NCI-H2171 (cell line): ENCODE measurements at places on chromosomes 16 and 17.

GRCh38 chr17:14303343-14304221 lies 2.7 kb downstream of the HS3ST3B1 start:
- DNase-seq = no peak

DNA sequence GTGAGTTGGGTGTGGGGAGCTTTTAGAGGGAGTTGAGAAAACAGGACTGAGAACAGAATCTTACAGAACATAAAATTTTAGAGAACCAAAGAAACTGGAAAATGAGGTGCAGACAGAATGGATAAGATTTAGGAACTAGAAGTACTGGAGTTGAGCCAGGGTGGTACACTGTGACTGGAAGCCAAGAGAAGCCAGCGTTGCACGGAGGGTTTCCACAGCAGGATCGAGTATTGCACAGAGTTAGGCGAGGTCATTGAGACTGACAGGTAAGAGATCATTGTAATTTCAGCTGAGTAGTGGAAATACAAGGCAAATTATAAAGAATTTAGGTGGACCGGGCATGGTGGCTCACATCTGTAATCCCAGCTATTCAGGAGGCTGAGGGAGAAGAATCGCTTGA lies 6.6 kb downstream of the GSDMA start:
- no peak for DNase-seq

DNA sequence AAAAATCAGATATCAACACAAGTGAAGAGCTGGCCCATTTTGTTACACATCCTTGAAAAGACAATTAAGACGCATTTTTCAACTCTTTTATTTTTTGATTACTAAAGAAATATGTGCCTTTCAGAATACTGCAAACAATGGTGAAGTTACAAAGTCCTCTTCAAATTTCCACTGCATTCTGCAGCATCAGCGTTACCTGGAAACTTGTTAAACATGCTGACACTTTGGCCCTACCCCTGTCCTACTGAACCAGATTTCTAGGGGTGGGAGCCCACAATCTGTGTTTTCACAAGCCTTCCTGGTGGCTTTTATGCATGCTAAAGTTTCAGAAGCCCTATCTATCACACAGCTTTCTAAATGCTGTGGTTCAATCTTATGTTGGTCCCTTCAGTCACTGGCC lies 4.5 kb upstream of the CCL14 start:
- no peak for DNase-seq

DNA sequence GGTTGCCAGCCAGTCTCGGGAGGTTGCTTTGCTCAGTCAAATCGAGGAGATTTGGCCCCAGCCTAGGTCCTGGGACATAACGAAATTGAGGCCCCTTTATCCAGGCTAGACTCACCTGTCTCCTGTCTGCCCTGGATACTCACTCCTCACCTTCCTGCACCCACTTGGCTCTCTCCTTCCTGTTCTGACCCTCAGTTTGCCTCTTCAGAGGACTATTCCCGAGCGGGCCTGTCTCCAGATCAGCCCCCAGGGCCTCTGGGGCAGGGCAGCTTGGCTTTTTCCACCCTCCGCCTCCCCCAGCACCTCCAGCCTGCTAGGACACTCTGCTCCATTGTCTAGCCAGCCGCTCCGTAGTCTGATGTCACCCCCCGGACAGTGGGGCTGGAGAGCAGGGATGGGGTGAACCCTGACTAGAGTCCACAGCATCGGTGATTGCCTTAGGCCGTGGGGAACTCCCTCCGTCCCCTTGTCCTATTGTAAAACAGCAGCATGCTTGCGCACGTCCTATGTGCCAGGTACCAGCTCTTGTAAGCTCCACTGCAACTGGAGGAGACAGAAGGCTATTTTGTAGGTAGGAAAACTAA lies 8.8 kb downstream of the WFIKKN2 start:
- no peak for DNase-seq

GRCh38 chr17:52148969-52149351 lies 9.6 kb downstream of the CA10 start:
- no peak for DNase-seq

DNA sequence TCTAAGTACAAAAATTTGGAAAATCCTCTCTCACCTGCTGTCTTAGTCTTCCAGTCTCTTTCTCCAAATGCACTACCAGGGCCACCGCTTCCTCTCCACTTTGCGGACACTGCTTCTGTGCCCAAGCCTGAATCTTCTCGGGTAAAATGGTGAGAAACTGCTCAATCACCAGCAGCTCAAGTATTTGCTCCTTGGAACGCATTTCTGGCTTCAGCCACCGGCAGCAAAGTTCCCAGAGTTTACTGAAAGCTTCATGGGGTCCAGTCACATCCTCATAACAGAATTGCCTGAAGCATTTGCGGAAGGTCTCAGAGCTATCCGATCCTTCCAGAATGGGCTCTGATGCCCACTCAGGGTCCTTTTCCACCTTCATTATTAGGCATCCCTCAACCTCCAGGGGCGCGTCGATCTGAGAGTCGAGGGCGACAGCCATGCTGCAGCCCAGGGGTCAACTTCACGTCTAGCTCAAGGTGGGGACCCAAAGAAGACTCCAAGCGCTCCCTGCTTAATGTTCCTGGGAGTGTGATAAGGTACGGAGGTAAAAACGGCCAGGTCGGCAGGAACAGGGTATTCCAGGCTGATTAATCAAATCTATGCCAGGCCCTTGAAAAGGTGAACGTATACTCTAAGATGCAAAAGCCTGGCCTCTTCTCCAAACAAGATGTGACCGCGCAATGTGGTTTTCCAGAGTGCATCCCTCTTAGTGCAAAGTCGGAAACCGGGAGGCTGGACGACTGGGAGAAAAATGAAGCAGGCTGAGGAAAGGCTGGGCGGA lies 763 bp downstream of the ZKSCAN2 start:
- peak; percentile 2 for DNase-seq

DNA sequence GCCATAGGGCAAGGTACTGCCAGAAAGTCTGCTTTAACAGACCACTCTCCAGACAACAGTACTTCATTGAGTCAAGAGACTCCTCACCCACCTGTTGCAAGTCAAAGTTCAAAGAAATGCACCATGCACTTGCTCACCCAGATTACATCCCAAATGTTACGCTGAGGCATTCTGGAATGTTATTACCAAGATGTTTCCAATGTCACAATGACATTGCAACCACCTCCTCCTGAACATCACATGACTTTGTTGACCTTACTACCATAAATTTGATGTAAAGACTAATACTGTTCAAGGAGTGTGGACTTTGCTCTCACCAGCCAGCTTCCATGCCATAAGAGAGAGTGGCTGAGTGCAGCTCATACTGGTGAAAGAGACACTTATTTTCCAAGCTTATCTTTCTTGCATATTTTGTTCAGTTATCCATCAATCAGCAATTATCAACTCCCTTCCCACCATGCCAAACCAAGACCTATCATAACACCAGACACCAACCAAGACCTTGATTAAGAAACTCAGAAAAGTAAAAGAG lies 58.5 kb upstream of the BCAR1 start:
- DNase-seq = no peak

DNA sequence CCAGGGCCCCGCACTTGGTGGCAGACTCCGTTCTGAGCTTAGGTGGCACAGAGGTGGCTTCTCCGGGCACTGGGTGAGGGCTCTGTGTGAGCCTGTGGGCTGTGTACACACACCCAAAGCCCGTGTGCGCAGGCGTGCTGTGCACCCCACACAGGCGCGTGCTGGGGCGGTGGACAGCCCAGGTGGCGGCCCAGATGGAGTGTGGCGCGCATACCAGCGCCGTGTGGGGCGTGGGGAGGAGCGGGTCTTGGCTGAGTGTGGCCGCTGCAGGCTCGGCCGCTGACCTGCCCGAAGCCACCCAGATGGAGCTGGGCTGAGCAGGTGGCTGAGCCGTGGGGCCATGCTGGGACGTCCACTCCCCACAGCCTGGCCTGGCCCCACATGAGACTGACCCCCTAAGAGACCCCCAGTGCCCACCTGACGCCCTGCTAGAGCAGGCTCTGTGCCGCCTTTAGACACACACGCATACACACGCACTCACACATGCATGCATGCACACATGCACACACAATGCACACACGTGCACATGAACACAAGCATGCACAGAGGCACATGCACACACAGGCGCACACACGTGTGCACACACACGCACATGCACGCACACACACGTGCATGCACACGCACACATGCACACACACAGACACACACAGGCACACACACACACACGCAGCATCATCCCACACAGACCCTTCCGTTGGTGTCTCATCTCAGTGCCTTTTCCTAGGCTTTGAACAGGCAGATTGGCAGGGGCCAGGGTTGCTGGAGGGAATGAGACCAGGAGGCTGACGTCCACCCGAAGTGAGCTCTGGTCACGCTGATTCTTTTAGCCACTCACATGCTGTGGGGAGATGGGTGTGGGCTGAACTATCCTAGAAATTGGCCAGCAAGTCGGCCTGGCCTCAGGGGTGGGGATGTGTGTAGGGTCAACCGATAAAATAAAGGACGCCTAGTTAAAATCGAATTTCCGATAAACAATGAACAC lies 2.1 kb downstream of the PRR35 start:
- DNase-seq = no peak

GRCh38 chr16:1101133-1101532 lies 5.1 kb upstream of the C1QTNF8 start:
- DNase-seq = no peak

- no peak for DNase-seq
Measured at GRCh38 chr16:69469807-69470561, 45.6 kb downstream of the CYB5B start.

GRCh38 chr17:17732892-17733670 lies 51.8 kb downstream of the RAI1 start:
- no peak for DNase-seq

DNA sequence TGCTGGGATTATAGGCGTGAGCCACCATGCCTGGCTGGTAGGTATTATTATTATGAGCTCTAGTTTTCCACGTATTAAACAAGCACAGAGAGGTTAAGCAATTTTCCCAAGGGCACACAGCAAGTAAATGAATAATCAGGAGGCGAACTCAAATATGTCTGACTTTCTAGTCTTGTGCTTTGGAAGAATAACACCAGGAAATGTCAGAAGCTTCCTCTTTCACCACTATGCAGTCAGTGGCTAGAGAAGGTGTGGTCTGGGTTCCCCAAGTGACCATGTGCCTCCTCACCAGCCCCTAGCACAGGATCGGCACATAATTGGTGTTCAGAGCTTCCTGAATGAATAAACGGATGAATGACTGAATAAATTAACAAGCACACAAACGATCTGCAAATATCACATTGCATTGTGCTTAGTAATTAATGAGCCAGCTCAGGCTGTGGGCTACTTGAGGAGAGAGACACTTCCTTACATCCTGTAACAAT lies 21.6 kb upstream of the SCNN1B start:
- no peak for DNase-seq

DNA sequence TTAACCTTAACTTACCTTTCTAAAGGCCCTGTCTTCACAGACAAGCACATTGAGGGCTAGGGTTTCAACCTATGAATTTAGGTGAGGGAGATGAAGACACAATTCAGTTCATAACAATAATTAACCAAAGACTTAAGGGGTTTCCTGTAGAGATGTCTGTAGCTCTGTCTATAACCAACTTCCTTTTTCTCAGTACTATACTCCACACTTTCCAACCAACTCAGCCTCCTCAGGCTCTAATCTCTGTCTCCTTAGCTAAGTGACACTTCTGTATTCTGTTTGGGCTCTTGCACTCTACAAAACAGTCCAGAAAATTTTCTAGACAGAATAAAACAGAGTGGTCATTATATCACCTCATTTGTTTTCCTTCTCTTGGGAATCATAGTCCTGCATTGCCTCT lies 25.8 kb downstream of the CAPNS2 start:
- DNase-seq = no peak

DNA sequence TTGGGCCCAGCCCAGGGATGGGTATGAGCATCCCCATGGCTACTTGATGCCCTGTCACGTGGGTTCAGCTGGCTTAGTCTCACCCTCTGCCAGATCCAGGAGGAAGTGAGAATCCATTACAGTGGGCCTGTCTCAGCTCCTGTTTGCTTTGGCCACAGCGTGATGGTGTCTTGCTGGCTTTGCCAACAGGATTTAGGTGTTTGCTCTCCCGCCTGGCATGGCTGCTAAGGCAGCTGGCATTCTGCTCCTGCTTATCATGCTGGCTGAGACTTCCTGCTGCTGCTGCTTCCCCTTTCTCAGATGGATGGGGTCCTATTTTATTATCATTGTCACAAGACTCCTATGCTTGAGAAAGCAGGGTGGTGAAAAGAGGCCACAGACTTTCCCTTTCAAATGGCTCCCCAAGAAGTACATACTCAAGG lies 28.3 kb upstream of the HOXB13 start:
- DNase-seq = no peak

GRCh38 chr17:62343764-62344270 lies 36.5 kb upstream of the EFCAB3 start:
- no peak for DNase-seq

GRCh38 chr17:14506364-14506763 lies 205.5 kb downstream of the HS3ST3B1 start:
- no peak for DNase-seq

GRCh38 chr17:81556863-81557262 lies 4.7 kb upstream of the FAAP100 start:
- no peak for DNase-seq
